ENCODE measurements at places on chromosomes 4 and X.

GRCh38 chr4:37993806-37994205 lies 33.6 kb downstream of the PTTG2 start:
- DNase-seq: no peak

DNA sequence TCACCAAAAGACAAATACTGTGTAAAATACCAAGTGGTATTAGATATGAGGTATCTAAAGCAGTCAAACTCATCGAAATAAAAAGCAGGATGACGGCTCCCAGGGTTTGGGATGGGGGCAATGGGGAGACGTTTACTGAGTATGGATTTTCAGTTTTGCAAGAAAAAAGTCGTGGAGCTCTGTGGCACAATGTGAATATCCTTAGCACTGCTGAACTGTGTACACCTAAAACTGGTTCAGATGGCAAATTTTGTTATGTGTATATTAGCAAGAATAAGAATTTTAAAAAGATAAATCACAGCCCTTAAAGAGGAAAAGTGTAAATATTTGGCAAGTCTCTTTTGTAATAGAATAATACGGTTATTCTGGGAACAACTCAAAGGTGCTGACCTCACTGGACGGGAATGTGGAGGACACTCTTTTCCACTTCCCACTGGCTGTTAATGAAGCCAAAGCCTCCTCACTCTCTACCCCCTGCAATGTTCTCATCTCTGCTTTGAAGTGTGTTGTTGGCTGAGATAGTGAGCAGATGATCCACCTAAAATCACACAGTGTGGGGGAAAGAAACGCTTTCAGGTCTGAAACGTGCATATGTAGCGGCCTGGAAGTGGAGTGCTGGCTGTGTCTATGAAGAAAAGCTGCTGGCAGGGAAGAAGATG lies 49.2 kb downstream of the SEL1L3 start:
- DNase-seq: no peak

GRCh38 chr4:129282293-129282692 lies 186.3 kb downstream of the C4orf33 start:
- no peak for DNase-seq

DNA sequence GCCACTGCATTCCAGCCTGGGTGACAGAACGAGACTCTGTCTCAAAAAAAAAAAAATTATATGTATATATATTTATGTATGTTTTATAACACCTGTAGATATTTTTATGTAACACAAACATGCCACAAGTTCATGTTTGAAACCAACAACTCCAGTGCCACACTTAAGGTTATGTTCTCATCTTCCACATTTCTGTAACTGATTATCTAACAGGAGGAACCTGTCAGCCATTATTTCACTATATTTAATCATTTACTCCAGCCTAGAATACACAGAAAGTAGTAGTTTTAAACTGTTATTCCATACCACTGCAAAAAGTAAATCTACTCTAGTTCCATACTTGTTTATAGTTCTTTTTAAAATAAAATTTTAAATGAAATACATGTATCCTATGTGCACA lies 32.3 kb downstream of the MCUB start:
- DNase-seq: no peak

DNA sequence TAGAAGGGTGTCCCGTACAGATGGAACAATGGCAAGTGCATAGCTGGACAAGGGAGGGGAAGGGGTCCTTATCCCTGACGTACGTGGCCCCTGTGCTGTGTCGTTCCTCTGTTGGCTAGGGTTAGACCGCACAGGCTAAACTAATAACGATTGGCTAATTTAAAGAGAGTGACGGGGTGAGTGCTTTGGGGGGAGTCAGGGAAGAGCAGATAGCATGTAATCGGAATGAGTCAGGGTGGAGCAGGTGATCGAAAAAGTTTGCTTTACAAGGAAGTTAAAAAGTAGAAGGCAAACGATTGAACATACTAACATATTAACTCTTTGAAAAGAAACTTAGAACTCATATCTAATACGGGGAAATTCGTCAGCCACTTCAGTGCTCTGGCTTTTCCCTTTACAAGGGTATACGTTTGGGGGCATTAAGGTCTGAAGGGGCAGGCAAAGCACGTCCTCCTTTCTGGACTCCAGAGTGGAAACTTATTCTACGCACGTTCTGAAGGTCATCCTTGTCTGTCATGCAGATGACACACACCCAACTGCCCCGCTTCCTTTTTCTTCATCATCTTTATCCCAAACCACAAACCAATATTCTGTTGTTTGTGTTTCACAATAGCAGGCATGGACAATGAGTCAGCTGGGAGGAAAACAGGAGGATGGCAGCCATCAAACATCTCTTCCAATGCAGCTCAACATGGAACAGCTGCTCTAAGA lies 10.2 kb upstream of the CRLF2 start:
- DNase-seq: no peak

DNA sequence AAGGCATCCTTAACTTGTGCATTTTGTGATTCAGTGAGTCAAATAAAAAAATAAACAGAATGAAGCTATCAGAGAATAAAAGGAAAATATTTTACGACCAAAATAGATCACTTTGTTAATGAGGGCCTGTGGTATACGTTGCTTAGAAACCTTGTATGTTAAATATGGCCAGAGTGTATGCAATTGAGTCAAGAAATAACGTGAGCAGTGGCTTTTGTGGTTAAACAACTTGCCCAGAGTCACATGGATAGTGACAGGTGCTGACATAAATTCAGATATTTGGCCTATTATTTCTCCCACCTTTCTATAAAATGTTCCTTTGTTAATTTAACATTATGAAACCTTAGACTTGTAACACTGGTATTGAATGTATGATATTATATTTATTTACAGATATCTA lies 393.4 kb downstream of the PABPC4L start:
- DNase-seq: no peak

DNA sequence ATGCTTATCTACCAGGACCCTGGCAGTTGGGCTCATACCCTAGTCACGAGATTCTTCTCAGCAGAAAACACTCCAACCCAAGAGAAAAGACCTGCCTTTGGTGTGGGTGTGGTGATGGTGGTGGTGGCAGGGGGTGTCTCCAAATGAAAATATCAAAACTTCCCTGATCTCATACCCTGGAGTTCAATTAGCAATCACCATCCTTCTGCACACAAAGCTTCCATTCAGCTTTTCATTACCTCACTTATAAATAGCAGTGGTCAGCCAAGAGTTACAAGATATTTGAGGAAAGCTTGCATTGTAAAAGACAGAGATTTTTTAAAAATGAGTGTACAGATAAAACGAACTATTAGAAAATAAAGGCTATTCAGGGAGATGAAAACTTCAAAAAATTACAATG lies 580.8 kb upstream of the MAGEB2 start:
- no peak for DNase-seq

- no peak for DNase-seq
Observed at GRCh38 chr4:169050881-169051760, 41.1 kb upstream of the CBR4 start.

DNA sequence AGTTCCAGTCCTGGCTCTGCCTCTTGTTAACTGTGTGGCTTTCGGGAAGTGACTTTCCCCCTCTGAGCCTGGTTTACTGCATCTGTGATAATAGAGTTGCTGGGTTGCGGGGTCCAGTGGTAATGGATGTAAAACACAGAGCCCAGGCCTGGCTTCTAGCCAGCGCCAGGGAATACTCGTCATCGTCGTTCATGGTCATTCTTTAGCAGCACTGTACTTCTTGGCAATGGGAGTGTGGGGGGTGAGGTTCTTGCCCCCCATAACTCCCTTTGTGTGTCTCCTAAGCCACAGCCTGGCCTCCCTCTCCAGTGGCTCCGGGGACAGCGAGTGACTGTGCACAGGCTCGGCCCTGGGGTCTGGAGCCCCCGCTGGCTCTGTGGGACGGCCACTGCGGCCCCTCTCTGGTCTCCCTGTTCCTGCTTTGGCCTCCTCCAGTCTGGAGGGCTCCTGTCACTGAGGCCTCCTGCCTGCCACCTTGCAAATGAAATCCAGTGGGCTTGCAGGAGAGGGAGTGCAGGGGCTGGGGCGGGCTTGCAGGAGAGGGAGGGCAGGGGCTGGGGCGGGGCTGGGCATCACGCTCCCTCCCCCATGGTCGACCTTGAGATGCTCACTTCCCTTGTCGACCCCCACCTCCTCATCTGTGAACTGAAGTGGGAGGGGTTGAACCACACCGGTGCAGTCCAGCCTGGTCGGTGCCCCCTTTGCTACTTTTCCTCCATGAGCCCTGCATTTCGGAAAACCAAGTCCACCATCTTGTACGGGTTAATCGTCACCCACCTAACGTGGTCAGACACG lies 13.2 kb downstream of the PSAPL1 start:
- DNase-seq: no peak

DNA sequence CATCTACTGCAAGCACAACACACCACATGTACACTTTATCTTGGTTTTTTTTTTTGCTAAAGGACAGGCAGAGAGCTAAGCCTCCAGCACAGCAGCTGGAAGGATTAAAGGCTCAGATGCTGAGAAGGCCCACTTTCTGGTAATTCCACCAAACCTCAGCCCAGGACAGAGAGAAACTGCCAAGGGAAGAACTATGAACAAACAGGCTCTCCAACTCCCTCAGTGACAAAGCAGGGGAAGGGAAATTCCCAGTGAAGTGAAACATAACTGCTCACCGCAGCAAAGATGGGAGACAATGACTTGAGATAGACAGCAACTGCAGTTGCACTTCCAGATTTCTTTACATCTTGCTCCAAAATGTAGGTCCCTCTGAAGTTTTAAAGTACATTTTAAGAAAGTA lies 4.8 kb downstream of the PROM1 start:
- no peak for DNase-seq
